ENCODE measurements at places on chromosomes 1 and 21. TPM values are rescaled to one million over a fixed set of nuclear protein-coding genes. Genes with fewer than 3 reads are reported as not detected.

The LINGO4 gene
- not detected for total RNA-seq

The LCE1F gene
- not detected for total RNA-seq

The DEPDC1 gene
- 2.6 TPM for total RNA-seq

The PERM1 gene
- total RNA-seq: 0.20 TPM

The OR2L13 gene
- total RNA-seq: not detected

GRCh38 chr1:15947382-15948090 is 28.4 kb downstream of the ZBTB17 start:
- peaks cover 48% of the 10 kb centered on the region for H3K4me1 ChIP-seq
- no peak for DNase-seq

DNA sequence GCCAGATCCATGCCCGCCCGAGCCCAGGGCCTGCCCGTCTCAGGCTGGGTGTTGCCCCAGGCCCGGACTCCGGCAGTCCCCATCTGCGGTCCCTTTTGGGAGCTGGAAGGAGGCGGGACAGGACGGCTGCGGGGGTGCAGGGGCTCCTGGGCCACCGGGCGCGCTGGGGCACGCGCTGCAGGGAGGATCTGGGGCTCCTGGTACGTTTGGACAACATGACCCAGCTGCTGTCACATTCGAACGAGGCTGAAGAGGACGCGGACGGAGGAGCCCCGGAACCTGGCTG is 6.6 kb upstream of the CALML6 start:
- no peaks in the 10 kb centered on the region for H3K27me3 ChIP-seq
- H3K4me1 ChIP-seq: peaks cover 12% of the 10 kb centered on the region
- no peaks in the 10 kb centered on the region for H3K36me3 ChIP-seq
- no peak for DNase-seq

GRCh38 chr1:171654201-171654941 is 1.9 kb upstream of the MYOC start:
- no peaks in the 10 kb centered on the region for H3K4me1 ChIP-seq
- H3K4me3 ChIP-seq: no peak overlapping the region
- no peak overlapping the region for H3K27ac ChIP-seq

- H3K27me3 ChIP-seq: no peaks in the 10 kb centered on the region
- no peak overlapping the region for H3K4me3 ChIP-seq
- DNase-seq: no peak
- H3K27ac ChIP-seq: no peak overlapping the region
- no peaks in the 10 kb centered on the region for H3K4me1 ChIP-seq
These were observed 265.1 kb downstream of the PTPRU start for GRCh38 chr1:29501227-29501976.

DNA sequence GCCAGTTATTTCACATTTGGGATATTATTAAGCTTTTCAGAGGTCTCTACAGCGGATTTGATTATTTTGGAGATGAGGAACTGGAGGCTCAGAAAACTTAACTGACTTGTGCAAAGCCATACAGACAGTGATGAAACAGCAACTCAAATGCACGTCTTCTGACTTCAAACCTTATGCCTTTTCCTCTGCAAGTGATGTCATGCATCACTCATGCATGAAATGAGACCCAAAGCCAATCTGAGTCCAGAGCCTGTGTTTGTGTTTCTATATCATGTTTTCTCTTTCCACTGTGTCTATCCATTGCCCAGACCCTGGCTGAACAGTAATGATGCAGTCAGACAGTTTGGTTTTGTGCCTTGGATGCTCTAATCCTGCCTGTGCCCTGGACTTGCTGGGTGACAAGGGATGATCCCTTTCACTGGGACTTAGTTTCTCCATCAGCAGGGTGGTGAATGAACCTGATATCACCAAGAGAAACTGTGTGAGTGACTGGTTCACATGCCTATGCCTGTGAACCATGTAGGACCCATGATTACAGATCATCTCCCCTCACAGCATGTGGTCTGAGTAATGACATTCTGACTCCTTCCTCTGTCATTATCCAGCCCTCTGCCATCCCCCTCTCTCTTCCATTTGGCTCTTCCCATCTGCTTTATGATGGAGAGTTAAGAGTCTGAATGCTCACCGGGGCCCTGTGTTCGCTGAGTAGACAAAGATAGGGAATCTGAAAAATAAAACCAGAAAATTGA is 33.4 kb downstream of the SLAMF6 start:
- DNase-seq: no peak
- H3K4me1 ChIP-seq: no peaks in the 10 kb centered on the region
- H3K27me3 ChIP-seq: no peaks in the 10 kb centered on the region
- H3K27ac ChIP-seq: no peak overlapping the region

DNA sequence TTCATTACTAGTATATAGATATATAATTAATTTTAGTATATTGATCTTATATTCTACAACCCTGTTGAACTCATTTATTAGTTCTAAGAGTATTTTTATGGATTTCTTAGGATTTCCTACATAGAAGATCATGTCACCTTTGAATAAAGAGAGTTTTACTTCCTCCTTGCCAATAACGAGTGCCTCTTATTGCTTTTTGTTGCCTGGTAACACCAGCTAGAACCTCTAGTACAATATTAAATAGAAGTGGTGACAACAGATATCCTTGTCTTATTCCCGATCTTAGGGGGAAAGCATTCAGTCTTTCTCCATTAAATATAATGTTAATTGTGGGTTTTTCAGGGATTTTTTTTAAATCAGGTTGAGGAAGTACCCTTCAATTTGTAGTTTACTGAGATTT is 40.8 kb downstream of the WNT2B start:
- H3K36me3 ChIP-seq: peaks cover 7% of the 10 kb centered on the region
- H3K4me1 ChIP-seq: peaks cover 19% of the 10 kb centered on the region
- no peak for DNase-seq
- H3K27ac ChIP-seq: no peak overlapping the region

DNA sequence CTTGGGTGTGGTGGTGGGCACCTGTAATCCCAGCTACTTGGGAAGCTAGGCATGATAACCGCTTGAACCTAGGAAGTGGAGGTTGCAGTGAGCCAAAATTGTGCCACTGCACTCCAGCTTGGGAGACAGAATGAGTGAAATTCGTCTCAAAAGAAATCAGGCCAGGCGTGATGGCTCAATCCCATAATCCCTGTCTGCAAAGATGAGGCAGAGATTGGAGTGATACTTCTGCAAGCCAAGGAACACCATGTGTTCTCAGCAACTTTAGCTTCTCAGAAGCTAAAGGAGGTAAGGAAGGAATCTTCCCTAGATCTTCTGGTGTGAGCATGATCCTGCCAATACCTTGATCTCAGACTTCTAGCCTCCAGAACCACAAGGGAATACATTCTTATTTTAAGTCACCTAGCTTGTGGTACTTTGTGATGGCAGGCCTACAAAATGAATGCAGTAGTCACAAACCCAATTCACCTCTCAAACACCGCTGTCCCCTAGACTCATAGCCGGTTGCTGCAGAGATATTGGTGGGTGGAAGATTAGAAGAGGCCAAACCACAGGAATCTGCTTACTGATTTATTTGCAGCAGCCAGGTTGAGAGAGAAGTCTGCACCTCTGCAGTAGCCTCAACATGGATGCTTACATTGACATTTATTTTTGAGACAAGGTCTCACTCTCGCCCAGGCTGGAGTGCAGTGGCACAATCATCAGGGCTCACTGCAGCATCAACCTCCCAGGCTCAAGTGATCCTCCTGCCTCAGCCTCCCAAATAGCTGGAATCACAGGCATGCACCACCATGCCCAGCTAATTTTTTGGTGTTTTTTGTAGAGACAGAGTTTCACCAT is 18.6 kb downstream of the L1TD1 start:
- peak; percentile 28 for DNase-seq
- H3K27ac ChIP-seq: no peak overlapping the region
- H3K27me3 ChIP-seq: no peaks in the 10 kb centered on the region
- H3K4me1 ChIP-seq: no peaks in the 10 kb centered on the region
- H3K36me3 ChIP-seq: no peaks in the 10 kb centered on the region
- no peak overlapping the region for H3K4me3 ChIP-seq

DNA sequence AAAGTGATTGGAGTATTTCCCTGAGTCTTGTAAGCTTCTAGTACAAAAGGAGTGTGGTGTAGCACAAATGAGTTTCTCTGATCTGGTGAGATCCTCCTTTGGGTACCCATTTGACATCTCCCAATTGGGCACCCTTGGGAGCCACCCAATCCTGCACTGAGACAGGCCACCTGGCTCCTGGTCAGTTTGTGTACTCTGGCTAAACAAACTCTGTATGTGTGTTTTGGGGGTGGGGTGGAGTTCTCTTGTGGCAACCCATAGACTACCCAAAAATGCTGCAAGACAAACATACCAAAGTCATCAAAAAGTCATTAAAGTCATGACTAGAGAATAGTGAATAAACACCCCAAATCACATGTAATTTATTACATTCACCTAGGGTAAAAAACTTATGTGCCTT is 8.4 kb upstream of the HIVEP3 start:
- DNase-seq: no peak
- no peaks in the 10 kb centered on the region for H3K36me3 ChIP-seq
- H3K4me1 ChIP-seq: no peaks in the 10 kb centered on the region
- H3K27ac ChIP-seq: no peak overlapping the region
- no peaks in the 10 kb centered on the region for H3K27me3 ChIP-seq

DNA sequence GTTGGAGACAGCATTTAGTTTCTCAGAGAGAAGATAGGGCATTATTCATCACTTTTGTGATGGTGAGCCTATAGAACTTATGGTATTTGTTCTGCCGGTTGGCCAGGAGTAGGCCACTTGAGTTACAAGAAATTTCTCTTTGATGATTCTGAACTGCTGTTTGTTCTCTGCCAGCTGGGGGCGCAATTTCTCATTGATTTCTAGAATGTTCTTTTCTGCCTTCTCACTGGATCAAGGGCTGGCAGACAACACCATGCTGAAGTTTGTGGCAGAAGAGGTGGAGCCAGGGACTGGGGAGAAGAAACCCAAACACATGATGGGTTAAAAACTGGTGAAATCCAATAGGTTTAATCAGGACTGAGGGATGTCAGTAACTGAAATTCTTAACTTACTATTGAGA is 360.6 kb downstream of the FAM72C start:
- DNase-seq: no peak
- no peaks in the 10 kb centered on the region for H3K36me3 ChIP-seq
- no peaks in the 10 kb centered on the region for H3K27me3 ChIP-seq
- no peak overlapping the region for H3K4me3 ChIP-seq
- no peak overlapping the region for H3K27ac ChIP-seq

GRCh38 chr1:97377432-97378034 is 543.3 kb downstream of the DPYD start:
- DNase-seq: peak; percentile 44
- peaks cover 6% of the 10 kb centered on the region for H3K4me1 ChIP-seq
- no peak overlapping the region for H3K27ac ChIP-seq
- H3K36me3 ChIP-seq: no peaks in the 10 kb centered on the region

DNA sequence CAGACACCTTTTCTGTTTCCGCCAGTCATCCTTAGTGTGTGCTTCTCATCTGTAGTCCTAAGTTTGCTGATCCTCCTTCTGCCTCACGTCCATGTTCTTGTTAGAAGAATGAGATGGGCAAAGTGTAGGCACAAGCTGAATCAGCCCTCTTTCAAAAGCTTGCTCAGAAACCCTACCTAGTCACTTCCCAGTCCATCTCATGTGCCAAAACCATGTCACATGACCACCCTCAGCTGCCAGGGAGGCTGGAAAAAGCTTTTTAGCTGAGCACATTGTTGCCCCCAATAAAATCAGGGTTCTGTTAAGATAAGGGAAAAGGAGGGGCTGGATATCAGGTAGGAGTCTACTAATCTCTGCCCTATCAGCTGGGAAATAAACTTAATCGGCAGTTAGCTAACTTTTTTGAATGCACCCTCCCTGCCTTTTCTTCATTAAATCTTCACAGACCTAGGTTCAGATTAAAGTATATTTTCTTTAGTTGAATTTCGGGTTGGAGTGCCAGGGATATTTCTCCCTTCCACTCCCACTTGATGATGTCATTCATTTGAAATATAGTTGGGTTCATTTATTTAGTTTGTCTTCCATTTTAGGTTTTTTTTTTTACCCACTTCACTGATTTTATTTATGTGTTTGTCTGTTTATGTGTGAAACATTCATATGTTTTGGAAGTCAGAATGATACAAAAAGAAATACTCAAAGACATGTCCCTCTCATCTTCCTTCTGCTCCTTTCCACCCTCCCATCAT is 129.2 kb downstream of the ROR1 start:
- H3K4me1 ChIP-seq: peaks cover 2% of the 10 kb centered on the region
- H3K36me3 ChIP-seq: no peaks in the 10 kb centered on the region
- no peak for DNase-seq
- H3K27me3 ChIP-seq: no peaks in the 10 kb centered on the region

- no peaks in the 10 kb centered on the region for H3K36me3 ChIP-seq
- peaks cover 22% of the 10 kb centered on the region for H3K4me1 ChIP-seq
- H3K27ac ChIP-seq: no peak overlapping the region
- peak overlapping the region; percentile 45 for H3K4me3 ChIP-seq
These were observed 70.4 kb downstream of the CACHD1 start for GRCh38 chr1:64540265-64540791.

DNA sequence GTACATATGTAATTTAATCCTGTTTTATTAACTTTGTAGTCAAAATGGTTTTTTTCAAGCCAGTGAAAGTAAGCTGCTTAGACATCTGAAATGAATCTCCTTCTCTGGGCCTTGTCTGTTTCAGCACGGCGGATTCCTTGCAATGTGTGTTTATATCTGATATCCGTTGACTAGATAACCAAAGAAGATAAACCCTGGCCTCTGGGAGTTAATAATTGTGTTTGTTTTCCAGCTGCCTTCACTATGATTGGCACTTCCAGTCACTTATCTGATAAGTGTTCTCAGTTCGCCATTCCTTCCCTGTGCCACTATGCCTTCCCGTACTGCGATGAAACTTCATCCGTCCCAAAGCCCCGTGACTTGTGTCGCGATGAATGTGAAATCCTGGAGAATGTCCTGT is 63.5 kb upstream of the UBE2U start:
- peaks cover 4% of the 10 kb centered on the region for H3K36me3 ChIP-seq
- no peak for DNase-seq
- H3K4me1 ChIP-seq: peaks cover 18% of the 10 kb centered on the region
- no peaks in the 10 kb centered on the region for H3K27me3 ChIP-seq
- H3K27ac ChIP-seq: no peak overlapping the region

DNA sequence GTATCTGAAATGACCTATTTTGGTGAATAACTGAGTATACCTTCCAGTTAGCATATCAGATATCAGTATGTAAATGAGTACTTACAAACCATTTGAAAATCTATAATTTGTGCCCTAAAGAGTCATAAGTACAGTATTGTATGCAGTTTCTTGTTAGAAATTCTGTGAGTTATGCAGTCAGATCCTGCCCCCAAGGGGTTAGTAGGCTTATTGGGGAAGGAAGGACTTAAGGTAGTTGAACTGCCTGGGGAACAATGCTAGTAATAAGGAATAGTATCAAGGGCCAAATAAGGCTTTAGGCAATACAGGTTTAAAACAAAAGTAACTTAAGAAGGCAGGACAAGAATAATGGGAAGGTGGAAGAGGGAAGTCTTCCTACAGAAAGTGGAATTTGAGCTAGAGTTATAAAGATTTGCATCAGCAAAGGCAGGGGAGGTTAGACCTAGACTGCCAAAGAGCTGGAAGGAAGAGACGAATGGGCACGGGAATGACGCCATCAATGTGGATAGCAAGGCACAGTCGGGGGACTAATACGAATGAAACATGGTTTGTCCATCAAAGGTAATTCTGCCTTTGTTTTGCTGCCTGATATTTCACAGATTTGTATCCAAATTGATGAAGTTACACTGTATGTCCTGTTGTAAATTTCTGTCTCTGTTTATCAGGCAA is 182.9 kb upstream of the DPYD start:
- peak; percentile 18 for DNase-seq
- no peak overlapping the region for H3K4me3 ChIP-seq
